ENCODE measurements at places on chromosomes 2 and 18.
A peak's percentile ranks its signal among the peaks of the same experiment; 100 is the strongest.

DNA sequence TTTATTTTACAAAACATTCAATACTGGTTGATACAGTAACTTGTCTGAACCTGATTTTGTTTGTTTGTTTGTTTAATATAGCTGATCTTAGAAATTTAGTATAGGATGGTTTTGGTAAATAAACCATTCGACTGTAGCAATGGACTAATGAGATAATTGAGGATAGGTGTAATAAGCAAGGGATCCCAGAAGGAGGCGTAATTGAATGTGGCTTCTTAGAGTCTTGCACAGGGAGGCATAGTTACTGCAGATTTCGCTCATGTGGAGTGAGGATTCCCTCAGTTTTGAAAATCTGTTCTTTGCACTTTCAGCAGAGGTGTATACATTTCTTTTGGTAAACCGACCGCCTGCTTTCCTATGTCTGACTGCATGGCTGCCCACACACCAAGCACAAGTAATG is 709.6 kb downstream of the SOCS6 start:
- no peak for DNase-seq

- DNase-seq, result no peak
These were observed 44.6 kb upstream of the ACVR1 start for GRCh38 chr2:157920736-157921135.

DNA sequence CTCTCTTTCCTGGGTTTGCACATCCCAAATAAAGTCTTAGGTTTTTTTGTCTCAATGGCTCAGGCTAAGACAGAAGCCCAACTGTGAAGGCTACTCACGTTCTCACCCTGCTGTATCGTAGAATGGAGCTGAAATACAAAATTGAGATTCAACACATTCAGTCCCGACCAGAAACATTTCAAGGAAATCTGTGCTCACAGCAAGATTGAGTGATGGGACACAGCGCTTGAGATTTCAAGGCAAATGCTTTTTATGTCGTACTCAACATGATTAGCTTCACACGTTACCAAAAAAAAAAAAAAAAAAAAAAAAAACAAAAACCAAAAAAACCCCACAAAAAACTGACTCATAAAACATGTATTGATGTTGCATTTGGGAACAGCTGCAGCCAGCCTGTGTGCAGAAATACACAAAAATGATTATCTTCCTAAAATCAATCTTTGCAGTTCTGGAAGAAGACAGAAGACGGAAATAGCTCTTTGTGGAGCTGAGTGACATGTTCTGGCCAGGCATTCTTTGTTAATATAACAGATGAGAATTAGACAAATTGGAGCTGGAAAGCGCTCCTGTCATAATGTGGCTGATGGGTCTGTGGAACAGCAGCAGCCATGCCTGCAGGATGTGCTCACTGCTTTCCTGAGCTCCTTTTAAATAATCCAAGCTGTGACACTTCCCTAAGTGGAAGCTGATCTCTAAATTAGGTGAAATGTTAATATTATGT is 453.2 kb downstream of the LPIN1 start:
- DNase-seq, result no peak

DNA sequence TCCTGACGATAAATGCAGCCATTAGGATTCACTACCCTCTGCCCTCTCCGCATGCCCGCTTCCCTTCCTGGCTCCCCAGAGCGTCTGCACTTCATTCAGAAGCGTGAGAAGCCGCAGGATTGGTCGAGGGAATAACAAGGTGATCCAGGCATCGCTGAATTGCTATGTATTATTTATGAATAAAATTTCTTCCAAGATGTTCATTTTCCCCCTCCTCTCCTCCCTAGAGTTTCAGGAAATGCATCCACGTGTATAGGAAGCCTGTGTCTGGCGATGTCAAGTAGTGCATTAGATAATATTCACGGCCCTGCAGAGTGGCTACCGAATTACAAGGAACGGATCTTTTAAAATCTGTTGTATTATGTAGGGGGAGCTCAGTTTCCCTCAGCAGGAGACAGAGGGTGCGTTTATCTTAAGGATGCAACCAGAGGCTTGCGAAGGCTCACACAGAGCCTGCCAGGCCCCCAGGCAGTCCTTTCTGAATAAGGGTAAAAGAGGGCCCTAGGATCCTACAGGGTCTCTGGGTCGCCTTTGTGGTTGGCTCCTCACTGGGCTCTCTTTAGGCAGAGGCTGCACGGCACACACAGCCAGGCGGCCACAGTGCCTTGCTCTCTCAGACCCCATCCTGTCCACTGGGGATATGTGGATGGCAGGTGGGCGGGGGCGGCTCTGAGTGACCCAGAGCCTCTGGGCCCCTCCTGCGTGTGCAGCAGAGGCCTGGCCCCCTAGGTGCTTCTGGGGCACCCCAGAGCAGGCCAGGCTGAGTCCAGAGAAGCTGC is 224.1 kb upstream of the PXDN start:
- DNase-seq, result no peak

DNA sequence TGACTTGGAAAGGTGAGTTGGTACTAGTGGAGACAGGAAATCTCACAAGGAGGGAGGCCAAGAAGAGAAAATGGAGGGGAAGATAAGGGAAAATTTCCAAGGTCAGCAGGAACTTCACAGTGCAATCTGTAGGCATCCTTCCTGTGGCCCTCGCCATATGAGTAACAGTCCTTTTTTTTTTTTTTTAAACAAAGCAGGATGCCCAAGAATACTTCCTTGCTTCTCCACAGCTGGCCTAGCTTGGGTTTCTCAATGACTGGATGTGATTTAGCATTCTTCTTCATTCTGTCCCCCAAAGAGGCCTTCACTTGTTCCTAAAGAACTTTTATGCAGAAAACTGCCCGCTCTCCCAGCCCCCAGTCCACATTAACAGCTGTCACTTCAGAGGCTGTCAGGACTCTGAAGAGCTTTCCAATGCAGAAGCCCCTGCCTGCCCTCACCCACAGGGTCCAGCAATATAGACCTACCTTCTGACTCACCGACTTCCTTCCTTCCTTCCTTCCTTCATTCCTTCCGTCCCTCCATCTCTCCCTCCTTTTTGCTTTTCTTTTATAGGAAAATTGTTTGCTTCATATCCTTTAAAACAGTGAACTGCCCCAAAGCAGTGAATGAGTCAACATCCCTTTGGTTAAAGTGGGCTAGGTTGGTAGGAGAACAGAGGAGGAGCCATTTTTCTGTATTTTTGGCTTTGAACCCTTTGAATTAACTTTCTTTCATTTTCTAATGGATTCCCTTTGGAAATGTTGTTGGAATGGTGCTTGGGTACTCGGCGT is 172.0 kb downstream of the MGAT5 start:
- DNase-seq, result no peak

DNA sequence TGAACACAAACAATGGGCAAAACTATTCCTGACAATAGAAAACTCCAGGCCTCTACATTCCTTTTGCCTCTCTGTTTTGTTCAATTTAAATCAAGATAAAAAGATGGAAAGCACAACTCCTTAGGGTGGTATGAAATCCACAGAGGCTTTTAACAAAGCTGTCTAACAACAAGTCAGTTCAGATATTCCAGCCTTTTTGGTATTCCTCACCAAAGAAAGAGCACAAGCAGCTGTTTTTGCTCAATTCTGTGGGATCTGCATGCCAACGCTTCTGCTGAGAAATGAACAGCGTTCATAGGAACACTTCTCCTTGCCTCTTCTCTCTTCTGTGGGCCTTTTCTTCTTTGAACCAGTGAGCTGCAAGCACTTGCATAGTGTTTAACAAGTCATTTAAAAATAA is 411.6 kb upstream of the TCF4 start:
- peak; percentile 49 for DNase-seq

GRCh38 chr18:49894517-49895226 is 81.3 kb upstream of the ACAA2 start:
- DNase-seq, result no peak

DNA sequence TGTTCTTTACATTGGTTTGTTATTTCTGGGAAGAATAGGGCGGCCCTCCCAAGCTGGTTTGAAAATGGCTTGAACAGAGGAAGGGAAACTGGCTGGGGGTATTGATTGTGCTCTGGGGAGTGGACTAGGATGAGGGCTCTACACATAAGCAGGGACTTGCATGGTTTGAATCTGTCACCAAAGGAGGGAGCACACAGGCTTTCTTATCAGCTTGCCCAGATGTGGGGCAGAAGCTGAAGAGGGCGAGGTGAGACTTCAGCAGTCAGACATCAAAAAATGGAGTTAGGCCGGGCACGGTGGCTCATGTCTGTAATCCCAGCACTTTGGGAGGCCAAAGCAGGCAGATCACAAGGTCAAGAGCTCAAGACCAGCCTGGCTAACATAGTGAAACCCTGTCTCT is 7.2 kb upstream of the RAB12 start:
- DNase-seq, result no peak

- DNase-seq, result no peak
These were observed 79.1 kb upstream of the ZFP36L2 start for GRCh38 chr2:43305517-43305916.

DNA sequence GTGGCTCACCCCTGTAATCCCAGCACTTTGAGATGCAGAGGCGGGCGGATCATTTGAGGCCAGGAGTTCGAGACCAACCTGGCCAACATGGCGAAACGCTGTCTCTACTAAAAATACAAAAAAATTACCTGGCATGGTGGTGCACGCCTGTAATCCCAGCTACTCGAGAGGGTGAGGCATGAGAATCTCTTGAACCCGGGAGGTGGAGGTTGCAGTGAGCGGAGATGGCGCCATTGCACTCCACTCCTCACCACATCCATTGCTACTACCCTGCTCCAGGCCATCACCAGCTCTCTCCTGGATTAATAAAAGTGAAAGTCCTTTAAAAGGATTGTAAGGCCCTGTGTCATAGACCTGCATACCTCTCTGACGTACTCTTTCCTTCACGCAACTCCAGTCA is 1.2 kb downstream of the RMP24 start:
- DNase-seq, result no peak

DNA sequence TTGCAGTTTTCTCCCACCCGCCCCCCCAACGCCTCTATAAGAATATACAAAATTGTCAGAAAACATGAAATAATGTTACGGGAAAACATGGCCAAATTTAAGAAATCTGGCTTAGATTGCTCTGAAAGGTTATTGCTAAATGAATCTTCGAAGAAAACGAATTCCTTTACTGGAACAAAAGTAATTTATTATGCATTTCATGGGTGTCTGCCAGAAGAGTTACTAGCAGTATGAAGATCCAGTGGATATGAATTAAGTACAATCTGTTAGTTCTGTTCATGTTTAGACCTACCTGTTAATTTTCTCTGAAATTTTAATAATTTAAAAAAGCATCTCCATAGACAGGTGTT is 21.9 kb downstream of the GATA6 start:
- DNase-seq, result no peak

- no peak for DNase-seq
These were observed 171.9 kb downstream of the AGAP1 start for GRCh38 chr2:235665661-235666212.

- DNase-seq, result no peak
These were observed 54.2 kb downstream of the INPP4A start for GRCh38 chr2:98498703-98499440.

DNA sequence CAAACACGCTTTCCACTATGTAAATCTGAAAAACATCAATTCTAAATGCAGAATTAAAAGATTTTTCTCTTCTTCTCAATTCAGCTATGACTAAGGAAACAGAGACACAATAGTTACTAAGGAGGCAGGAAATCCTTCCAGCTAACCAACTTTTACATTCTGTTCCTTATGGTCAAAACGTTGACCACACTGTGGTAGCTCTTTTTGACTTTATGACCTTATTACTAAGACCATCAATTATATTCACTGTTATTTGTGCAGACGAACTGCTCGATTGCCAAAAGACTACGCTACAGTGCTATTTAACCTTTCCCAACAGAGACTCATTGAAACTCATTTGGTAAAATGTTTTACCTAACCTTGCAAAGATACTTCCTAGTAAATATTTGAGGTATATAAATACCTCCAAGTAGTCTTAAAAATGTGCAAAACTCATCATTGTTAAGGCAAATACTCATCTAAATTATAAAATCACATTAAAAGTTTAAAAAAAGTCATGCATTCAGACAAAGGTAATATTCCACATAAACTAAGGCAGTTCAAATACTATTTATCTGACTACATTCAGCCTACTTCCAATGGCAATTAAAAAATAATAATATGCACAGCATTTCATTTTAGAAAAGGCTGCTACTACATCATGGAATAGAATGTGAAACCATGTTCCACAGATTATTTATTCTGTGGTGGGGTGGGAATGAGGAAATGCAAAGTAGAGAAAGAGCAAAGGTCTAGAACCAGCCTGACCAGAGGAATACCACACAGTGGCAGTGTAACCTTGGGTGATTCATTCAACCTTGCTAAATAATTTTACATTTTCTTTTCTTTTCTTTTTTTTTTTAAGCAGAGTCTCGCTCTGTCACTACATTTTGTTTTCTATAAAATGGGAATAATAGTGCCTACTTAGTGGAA is 139.9 kb downstream of the THADA start:
- DNase-seq, result no peak

GRCh38 chr18:933082-933481 is 28.4 kb downstream of the ADCYAP1 start:
- DNase-seq, result no peak

GRCh38 chr2:240916571-240917008 is 10.5 kb downstream of the CROCC2 start:
- peak; percentile 94 for DNase-seq

DNA sequence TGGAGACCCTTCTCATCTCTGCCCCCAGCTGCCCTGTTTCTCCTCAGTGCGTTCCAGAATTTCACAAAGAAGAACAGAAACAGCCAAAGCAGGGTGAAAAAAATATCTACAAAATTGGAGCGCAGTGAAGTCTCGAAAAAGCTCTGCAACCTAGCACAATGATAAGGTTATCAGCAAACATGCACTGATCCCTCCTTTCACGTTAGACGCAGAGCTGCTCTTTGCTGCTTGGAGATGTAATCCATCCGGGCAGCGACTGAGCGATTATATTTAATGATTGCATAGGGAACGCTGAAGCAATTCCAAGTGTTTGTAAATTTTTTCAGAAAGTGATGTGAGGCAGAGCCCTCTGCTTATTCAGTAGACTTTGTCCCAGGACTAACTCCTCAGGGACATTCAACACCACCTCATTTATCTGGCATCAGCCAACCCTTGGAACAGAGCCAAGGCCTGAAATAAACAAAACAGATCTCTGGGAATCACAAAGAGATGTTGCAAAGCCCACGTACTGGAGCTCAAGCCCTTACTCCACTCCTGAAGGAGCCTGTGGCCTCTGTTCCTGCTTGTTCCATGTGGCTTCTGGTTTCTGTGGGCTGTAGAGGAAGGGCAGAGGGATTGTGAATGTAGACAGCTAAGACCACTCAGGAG is 172.6 kb upstream of the BCL2L11 start:
- DNase-seq, result no peak

- DNase-seq, result no peak
These were observed 13.5 kb downstream of the RASGRP3 start for GRCh38 chr2:33489835-33490431.

DNA sequence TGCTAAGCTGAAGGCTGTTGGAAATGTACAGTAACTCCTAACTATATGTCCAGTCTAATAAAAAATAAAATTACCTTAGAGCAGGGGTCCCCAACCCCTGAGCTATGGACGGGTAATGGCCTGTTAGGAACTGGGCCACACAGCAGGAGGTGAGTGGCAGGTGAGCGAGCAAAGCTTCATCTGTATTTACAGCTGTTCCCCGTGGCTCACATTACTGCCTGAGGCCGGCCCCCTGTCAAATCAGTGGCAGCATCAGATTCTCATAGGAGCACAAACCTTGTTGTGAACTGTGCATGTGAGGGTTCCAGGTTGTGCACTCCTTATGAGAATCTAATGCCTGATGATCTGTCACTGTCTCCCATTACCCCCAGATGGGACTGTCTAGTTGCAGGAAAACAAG is 73.1 kb upstream of the CXCR4 start:
- no peak for DNase-seq

All from fibroblast of skin of scalp (primary cell).